CD8-positive, alpha-beta memory T cell (primary cell): ENCODE measurements at places on chromosomes 12 and 14. TPM values are rescaled to one million over a fixed set of nuclear protein-coding genes. Genes with fewer than 3 reads are reported as not detected.

DNA sequence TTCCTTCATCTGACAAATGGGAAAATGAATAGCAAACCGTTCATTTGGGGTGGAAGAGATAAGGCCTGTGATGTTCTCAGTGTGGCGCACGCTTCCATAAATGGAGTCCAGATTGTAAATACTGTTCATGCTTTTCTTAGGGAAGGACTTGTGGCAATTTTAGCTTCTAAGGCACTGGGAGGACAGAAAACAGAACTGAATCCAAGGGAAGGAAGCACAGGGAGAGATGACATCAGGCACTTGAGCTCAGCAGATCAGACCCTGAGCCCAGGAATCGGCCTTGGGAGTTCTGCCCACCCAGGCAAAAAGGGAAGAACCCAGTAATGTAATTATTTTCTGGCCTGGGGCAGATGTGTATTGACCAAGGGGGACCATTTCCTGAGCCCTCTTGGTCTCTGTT, 7.2 kb upstream of the SH2B3 start:
- DNase-seq = no peak

GRCh38 chr14:96501217-96501739, 904 bp upstream of the PAPOLA start:
- no peak for DNase-seq

DNA sequence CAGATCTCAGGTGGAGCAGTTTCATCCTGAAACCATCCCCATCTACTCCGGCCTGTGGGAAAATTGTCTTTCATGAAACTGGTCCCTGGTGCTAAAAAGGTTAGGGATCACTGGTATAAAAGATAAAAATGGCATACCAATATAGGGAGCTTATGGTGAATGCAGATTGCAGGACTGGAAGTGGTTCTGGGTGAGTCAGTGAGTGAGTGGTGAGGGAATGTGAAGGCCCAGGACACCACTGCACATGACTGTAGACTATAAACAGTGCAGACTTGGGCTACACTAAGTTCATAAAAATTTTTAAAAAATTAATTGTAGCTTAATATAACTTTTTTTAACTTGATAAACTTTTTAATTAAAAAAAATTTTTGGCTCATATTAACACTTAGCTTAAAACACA, 67.0 kb upstream of the RD3L start:
- DNase-seq = no peak

DNA sequence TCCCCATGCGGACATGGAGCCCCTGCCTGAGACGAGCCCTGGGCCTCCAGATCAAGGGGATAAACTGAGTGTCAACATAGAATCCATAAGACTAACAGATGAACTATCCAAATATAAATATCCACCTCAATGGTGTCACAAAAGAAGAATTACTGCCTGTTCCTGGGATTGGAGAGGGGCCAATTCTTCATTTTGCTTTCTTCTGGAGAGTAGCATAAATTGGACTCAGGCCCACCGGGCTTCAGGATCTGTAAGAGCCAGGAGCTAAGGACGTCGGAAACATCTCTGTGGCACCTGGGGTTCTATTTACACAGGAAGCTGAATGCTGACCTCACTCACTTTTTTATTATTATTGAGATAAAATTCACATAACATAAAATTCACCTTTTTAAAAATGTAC, 408.2 kb upstream of the CCDC196 start:
- no peak for DNase-seq

Gene TAS2R30
- total RNA-seq = 1.3 TPM

Gene ASB2
- total RNA-seq = 93.5 TPM

DNA sequence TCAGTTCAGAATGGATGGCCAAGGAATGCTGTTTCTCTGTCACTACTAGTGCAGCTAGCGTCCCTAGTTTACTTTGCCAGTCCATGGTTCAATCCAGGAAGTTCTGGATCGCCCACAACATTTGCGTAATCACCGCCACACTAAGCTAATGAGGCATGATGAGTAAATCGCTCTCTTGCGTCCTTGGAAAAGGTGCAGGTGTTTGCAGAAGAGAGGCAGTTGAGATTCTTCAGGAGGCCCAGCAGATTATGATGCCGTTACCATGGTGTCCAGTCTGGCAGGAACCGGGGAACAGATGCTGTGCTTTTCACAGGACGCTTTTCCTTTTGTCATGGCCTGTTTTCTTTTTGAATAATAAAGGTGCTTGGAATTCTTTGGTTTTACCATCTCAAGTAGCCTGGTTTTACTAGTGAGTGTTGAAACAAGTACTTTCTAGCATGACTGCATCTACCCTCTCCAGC, 9.0 kb downstream of the TPH2 start:
- no peak for DNase-seq

Gene SSTR1
- total RNA-seq = not detected

DNA sequence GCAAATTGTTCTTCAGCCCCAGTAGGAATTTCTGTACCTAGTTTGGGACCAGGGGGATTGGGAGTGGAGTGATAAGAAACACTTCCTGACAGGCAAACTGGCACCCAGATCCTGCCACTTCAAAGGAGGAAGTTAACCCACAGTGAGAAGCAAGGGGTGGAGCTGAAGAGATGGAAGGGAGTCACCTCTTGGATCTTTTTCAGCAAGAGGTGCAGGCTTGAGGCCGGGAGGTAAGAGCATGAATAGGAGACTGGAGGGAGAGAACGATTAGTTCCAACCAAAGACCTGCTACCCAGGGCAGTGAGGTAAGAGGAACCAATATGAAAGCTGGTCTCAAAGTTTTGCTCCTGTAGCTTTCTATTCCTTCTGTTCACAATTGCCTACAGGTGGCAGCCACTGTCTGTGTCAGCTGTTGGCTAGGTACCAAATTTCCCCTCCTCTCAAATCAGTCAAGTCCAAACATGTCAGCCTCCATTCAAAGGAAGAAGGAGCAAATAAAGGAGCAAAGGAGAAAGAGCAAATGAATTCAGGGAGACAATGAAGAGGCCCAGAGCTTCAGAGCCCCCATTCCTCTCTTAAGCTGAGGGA, 14.9 kb upstream of the TAC3 start:
- DNase-seq = no peak

DNA sequence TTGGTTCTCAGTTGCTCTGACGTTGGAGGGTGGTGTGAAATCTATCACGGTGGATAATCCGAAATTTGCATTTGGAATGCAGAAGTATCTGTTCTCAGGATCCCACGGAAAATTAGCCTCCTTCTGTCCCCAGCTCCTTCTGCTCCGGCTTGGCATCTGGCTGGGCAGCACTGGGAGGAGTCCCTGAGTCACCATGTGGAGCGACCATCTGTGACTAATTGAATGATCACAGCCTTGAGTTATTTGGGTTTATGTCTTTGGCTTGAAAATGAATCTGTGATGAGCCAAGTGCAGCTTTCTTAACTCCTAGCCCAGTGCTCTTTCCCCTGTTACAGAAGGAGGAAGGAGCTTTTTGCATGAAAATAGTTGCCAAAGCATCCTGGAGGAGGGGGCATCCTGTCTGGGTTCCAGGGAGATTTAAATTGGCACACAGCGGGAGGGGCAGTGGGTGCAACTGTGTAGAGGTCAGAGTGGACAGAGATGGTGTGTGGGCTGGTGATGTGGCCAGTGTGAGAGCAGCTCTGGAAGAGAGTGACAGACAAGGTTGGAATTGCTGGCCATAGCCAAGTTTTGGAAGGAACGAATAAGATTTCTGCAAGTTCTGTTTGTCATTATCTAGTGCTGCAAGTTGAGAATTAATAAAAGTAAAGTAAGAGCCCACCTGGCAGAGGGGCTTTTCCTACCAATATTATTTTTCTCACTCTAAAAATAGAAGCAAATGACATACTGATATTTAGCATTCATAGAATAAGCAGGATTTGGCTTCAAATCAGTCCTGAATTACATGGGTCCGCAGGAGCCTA, 74.4 kb downstream of the SLC24A4 start:
- DNase-seq = no peak

Gene KRT77
- not detected for total RNA-seq

DNA sequence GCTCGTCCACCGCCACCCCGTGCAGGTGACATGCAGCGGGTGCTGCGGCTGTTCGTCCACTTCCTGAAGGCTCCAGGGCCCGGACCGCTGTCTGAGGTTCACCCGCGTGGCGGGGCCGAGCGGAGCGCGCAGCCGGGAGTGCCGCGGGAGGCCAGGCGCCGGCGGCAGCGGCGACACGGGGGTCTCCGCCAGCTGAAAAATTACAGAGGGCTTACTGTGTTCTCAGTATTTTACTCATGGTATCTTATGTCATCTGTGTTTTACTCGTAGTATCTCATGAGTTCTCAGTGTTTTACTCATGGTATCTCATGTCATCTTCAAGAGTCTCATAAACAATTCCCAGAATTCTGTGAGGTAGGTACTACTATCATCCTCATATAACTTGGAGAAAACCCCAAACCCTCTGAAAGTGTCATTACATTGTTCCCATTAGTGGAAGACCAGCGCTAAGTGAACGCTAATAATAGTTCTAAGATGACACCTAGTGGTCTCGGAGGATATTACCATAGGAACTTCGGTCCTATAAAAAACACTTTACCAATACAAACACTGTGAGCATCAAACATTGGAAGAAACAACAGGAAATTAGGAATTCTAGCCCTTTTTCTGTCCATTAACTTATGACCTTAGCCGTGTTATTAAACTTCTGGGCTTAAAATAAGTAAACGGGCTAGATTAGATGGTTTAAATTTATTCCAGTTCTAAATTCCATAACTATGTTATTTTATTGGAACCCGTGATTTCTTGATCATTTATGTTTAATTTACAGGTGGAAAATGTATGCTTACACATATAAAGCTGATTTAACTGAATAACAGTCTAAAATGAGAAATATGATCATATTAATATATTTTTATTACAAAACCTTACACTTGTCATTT, 32.4 kb downstream of the AK7 start:
- no peak for DNase-seq

- no peak for DNase-seq
Measured at GRCh38 chr12:5456906-5457305, 25.0 kb downstream of the NTF3 start.
